ENCODE measurements at places on chromosomes 7 and 10.

GRCh38 chr10:11668847-11669610 lies 57.6 kb upstream of the USP6NL start:
- DNase-seq: no peak

- DNase-seq: no peak
Observed at GRCh38 chr10:28281726-28282315, 21.0 kb downstream of the MPP7 start.

DNA sequence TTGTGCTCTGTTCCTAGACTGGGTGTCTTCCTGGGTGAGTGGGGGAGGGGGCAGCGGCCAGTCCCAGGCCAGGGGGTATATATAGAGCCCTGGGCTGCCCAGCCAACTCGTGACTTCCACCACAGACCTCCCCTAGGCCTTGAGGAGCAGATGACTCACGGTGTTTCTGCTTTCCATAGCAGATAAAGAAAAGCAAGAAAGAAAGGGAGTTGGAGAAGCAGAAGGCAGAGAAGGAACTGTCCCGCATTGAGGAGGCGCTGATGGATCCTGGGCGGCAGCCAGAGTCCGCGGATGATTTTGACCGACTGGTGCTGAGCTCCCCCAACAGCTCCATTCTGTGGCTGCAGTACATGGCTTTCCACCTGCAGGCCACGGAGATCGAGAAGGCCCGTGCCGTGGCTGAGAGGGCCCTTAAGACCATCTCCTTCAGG lies 10.1 kb downstream of the CALHM2 start:
- DNase-seq: no peak

- no peak for DNase-seq
Observed at GRCh38 chr10:132506711-132507408, 30.7 kb upstream of the INPP5A start.

- no peak for DNase-seq
Observed at GRCh38 chr10:64484811-64485330, 963.7 kb downstream of the REEP3 start.

DNA sequence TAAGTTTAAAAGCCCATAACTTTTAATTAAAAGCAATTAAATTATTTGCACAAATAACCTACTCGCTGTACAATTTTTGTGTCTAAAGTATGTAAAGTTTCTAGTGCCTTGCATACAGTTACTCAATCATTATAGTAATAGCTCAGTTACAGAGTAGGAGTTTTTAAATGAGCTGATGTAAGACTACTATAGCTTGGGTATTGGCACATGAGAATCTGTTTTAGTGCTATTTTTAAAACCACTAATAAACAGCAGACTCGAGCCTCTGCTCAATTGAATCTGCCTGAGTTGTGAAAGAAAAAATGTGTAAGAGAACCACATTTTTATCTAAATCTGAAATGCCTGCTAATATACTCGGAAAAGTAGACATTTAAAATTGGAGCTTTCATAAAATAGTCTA lies 31.1 kb downstream of the CTNNA3 start:
- no peak for DNase-seq

GRCh38 chr10:63922468-63923284 lies 401.5 kb downstream of the REEP3 start:
- no peak for DNase-seq

GRCh38 chr10:26468291-26468690 lies 30.1 kb downstream of the APBB1IP start:
- no peak for DNase-seq

DNA sequence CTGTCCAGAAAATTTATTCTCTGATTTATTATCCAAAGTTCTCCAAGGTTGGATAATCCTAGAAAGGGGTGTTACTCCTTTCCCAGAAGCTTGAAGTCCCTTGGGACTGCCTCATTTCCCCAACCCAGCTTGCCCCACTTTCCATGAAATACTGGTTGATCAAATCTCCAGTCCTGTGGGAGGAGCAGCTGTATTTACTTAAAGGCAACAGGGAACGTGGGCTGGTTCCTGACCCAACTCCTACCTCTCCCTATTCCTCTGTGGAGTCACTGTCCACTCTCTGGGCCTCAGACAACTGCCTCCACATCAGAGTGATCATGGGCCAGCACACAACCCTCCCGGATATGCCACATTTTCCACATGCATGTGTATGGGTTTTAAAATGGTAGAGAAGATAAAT lies 166.2 kb upstream of the PRR15 start:
- no peak for DNase-seq

GRCh38 chr7:107386548-107387102 lies 83.2 kb upstream of the GPR22 start:
- DNase-seq: no peak

DNA sequence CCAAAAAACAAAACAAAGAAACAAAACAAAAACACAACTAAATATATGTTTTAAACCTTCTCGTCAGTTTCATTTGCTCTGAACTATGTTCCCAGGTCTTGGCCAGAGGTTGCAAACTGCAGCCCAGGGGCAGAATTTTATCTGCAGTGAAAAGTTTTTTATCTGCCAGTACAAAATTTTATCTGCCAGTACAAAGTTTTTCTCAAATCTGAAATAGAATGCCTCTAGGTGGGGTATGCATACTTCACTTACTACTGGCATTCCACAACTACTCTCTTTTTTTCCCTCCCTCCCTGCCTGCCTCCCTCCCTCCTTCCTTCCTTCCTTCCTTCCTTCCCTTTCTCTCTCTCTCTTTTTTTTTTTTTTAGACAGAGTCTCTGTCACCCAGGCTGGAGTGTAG lies 9.4 kb upstream of the CLDN3 start:
- no peak for DNase-seq

DNA sequence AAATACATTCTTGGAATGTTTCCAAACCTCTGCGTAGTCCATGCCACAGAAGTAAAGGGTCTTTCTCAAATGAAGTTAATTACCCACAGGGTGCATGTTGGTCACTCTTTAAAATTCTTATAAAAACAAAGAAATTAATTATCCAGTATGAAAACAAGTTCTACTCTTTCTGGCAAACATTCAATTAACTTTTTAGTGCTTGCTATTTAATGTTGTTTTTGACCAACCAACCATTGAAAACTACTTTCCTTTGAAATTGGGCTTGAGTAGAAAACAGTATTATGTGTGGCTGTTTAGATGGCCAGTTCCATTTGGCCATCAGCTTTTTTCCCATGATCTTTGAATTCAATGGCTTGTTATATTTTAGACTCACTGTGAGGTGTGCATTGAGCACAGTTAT lies 83.0 kb downstream of the TAF3 start:
- no peak for DNase-seq

GRCh38 chr10:86710987-86711512 lies 42.7 kb downstream of the LDB3 start:
- DNase-seq: no peak
